ENCODE measurements at places on chromosomes 12 and 14.

DNA sequence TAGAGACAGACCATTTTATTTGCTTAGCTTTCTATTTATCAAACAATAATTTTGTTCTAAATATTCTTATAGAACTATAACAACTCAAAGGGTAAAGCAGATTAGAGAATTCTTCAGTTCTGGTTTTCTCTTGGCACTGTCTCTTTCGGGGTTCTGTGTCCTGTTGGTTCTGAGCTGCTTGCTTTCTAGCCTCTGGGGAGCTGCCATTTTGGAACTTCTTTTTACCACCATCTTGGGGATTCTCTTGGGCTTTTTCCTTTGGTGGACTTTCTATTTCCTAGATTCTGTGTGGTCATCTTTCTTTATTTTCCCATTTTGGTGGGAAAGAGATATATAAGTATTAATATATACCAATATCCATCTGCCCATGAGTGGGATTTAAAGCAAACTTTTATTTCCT, 467.7 kb downstream of the PCNX1 start:
- DNase-seq: no peak

DNA sequence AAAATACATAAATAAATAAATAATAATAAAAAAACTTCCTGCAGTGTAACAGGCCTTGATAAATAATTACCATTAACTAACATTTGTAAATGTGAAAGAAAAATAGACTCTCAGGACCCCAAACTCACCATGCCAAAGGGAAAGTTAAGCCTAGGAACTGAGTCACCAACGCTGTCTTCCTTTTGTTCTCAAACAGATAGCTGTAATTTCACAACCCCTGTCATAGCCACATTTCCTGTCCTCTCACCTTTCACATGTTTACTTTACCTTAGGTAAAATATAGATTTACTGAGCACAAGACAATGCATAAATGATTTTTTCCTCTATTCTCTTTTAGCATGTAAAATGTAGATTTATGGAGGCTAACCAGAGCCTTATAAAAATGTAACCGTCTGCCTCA, 35.9 kb upstream of the CHST11 start:
- no peak for DNase-seq

DNA sequence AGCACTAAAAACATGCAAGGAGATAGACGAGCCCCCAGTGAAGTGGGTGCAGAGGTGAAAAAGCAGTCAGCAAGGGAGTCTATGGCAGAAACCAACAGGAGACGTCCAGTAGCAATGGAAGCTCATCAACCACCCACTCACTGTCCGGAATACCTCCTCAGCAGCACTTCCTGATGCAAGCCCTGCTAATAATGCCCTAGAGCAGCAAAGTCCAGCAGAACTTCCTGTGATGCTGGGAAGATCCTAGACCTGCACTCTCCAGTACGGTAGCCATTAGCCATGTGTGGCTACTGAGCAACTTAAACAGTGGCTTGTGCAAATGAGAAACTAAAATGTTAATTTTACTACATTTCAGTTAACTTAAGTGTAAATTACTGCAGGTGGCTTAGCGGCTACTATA, 11.0 kb downstream of the SERPINA9 start:
- no peak for DNase-seq

- no peak for DNase-seq
Observed at GRCh38 chr12:80195074-80195726, 95.9 kb downstream of the OTOGL start.

DNA sequence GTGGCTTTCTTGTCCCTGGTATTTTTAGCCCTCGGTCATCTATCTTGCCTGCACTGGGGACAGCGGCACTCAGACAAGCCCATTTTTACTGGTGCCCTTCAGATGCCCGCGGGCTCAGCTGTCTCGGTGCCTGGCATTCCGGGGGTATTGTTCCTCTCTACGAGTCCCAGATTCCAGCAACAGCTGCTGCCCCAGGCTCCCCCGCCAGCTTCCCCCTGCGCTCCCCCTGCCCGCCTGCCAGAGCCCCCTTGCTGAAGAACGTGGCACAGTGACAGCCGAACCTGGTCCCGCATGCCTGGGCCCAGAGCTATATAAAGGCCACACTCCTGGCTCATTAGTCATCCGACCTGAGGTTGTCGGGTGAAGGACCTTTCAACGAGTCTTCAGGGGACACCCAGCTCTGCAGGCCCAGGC, 10.9 kb upstream of the MYL2 start:
- DNase-seq: no peak

DNA sequence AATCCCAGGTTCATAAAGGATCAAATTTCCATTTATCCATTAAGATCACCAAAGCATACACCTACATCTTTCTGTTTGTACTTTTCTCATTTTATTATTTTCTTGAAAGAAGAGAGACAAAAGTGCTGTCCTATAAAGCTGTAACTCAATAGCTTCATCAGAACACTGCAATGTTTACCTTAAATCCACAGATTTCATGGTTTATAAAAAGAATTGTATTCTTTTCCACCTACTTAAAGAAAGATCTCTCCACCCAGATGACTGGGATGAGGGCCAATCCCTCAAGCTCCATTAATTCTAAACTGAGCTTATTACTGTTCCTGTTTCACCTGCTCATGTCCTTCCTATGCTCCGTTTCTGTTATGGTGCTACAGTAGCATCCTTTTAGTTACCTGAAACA, 470.6 kb downstream of the BCAT1 start:
- no peak for DNase-seq

DNA sequence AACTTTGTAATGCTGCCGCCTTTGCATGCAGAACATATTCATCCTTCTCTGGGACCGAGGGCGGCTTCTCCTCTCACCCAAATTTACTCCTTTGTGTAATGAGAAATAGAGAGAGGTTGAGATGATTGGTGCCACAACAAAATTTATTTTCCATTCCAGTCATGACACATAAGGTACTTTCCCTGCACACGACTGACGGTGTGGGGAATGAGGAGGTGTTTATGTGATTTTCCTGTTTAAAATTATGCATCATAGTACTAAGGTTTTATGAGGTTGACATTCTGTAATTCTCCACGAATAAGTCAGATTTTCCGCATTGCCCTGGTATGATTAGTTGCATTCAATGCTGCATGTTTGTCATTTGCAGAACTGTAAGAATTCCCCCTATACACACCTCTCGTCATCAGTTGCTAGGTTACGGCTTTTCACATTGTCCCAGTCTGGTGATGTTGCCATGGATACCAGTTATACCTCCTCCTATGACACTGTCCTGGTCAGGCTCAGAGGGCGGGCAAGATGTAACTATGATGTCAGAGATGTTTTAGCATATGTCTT, 23.1 kb downstream of the BICDL1 start:
- DNase-seq: no peak

DNA sequence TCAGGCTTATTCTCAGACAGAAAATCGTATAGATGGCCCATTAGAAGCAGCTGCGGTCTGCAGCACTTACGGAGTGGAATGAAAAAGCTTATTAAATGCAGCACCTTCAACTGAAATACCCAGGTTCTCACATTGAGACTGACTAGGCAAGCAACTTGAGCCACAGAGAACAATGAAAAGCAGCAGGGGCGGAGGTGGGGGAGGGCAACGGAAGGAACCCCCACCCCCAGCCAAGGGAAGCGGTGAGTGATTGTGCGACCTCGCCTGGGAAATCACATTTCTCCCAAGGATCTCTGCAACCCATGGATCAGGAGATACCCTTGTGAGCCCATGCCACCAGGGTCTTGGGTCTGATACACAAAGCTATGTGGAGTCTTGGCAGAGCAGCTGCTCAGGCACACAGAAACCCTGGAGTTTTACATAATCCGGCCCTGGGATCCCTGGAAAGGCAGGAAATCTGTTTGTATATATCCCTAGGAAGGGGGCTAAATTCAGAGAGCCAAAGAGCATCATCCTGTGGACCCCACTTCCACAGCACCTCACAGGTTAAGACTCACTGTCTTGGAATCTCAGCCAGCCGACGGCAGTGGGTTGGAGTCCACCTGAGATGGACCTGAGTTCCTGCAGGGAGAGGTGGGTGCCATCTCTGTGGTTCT, 38.1 kb downstream of the PZP start:
- DNase-seq: no peak

DNA sequence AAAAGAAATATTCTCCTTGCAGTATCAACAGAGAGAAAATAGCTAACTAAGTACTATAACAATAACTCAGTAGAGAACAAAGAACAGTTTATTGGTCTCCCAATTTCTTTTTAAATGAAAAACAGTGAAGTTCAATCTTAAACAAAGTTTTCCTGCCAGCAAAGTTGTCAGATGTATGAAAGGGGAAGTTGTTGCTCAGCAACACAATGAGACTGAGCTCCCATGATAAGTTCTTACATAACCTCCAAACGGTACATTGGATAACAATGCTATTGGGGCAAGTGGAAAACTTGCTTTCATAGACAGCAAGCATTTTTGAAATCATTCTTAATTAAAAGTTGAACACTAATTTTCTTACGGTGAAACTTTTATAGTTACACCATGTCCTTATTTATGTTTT, 94.9 kb downstream of the ALG10B start:
- no peak for DNase-seq

DNA sequence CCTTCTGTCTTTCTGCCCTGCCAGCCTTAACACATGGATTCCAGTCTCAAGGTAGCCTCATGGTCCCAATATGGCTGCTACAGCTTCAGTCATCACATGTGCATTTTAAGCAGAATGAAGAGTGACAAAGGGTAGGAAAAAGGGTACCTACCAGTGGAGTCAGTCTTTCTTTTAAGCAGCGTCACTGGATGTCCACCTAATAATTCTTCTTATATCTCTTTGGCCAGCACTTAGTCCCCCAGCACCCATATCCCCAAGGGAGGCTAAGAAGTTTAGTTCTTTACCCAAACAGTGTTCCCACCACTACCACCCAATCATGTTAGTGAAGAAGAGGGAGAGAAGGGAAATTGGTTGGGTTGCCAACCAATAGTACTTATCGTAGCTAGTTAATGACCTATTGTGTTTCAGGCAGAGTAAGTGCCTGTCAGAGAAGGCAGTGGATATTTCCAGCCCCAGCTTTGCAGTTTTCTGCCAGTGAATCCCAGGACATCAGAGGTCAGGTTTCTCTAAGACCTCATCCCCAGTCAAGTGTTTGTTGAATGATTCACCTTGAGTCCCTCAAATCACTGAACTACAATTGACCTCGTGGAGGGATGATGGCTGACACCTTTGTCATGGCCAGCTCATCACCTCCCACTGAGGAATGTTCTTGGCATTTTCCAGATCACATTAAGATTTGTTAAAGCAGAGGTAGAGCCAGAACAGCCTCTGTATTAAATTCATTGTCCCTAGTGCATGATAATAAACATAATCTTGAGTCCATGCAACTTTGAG, 250.9 kb upstream of the CRY1 start:
- no peak for DNase-seq

- DNase-seq: no peak
Observed at GRCh38 chr12:51643951-51644350, 52.9 kb downstream of the SCN8A start.

GRCh38 chr12:79423560-79423959, 267.2 kb downstream of the PAWR start:
- no peak for DNase-seq

DNA sequence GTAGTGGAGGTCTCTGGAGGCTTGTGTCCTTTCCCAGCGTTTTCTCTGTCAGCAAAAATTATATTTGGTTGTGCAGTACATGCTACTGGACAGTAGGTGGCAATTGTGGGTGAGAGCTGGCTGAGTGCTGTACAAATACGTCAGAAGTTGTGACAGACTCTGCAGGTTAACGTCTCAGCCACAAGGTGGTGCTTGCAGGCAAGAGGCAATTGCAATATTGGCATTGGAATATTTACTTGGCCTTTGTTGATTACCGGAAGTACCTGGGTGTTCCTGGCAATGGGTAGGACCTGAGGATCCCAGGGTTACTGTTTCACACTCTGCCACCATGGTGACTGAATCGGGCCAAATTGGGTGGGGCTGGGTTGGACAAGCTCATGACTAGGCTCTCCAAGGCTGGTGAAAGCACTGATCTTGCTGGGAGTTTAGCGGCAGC, 333.9 kb upstream of the LMO3 start:
- no peak for DNase-seq

GRCh38 chr12:22755629-22756028, 130.7 kb downstream of the ETNK1 start:
- DNase-seq: no peak

- peak; percentile 87 for DNase-seq
Observed at GRCh38 chr12:115149685-115150378, 465.9 kb upstream of the TBX3 start.

- DNase-seq: no peak
Observed at GRCh38 chr14:67538501-67538900, 5.4 kb downstream of the PLEKHH1 start.

GRCh38 chr12:124762791-124763593, 100.7 kb downstream of the SCARB1 start:
- no peak for DNase-seq

DNA sequence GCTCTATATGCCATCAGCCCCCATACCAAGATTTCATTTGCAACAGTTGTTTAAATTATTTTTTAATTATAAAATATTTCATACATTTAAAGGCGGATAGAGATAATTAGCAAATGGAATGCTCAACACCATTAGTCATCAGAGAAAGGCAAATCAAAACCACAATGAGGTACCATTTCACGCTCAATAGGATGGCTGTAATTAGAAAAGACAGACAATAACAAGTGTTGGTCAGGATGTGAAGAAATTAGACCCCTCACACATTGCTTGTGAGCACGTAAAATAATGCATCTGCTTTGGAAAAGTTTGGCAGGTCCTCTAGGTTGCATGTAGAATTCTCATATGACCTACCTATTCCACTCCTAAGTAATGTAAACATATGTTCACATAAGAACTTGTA, 35.3 kb upstream of the EPS8 start:
- no peak for DNase-seq

DNA sequence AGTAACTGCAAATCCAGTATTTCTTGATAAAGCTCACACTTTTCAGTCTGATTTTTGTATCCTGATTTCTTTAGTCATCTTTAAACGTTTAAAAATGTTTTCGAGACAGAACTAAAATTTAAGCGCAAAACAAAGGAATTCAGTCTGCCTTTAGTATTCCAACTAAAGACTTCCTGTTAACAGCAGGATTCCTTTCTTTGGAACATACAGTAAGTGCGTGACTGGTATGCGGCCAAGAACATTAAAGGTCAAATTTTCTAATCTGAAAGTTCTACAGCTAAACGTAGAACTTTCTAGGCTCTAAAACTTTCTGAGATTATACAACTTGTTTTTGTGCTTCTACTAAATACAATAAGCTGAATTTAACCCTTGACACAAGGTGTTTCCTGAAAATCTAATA, 9.9 kb downstream of the SAV1 start:
- DNase-seq: no peak

GRCh38 chr14:68589447-68590200, 203.2 kb downstream of the ZFP36L1 start:
- peak; percentile 85 for DNase-seq

DNA sequence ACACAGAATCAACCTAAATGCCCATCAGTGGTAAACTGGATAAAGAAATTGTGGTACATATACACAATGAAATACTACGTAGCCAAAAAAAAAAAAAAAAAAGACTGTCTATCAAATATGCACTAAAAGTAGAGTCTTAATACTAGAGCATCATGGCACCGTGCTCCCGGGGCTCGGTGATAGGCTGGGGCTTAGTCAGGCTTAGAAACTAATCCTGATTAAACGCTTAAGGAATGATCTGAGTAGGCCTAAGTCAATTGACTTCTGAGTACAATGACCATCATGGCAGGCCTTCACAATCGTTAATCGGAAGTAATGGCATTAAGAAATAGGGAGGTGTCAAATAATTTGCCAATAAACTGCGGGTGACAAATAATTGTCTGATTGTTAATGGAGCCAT, 9.7 kb downstream of the PLBD1 start:
- no peak for DNase-seq
